ENCODE measurements at places on chromosomes 12 and 14.
A peak's percentile ranks its signal among the peaks of the same experiment; 100 is the strongest.

GRCh38 chr14:61456720-61457119 lies 135.3 kb downstream of the PRKCH start:
- DNase-seq: peak; percentile 95

DNA sequence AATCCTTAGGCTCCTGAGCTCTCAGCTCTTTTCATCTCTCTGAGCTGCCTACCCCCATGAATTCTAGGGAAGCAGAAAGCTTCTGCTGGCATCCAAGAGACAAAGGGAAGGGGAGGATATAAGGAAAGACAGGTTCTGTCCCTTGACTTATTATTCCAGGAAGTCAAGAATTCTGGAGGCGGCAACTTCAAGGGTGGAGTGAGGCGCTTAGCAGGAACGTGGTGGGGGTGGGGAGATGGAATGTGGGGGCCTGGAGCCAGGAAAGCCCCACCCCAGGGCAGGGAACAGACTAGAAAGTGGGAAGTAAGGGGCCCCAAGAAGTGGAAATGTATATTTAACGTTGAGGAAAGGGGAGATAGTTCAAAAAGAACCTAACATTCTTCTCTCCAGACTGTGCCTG lies 1.4 kb downstream of the CALCOCO1 start:
- DNase-seq: no peak

DNA sequence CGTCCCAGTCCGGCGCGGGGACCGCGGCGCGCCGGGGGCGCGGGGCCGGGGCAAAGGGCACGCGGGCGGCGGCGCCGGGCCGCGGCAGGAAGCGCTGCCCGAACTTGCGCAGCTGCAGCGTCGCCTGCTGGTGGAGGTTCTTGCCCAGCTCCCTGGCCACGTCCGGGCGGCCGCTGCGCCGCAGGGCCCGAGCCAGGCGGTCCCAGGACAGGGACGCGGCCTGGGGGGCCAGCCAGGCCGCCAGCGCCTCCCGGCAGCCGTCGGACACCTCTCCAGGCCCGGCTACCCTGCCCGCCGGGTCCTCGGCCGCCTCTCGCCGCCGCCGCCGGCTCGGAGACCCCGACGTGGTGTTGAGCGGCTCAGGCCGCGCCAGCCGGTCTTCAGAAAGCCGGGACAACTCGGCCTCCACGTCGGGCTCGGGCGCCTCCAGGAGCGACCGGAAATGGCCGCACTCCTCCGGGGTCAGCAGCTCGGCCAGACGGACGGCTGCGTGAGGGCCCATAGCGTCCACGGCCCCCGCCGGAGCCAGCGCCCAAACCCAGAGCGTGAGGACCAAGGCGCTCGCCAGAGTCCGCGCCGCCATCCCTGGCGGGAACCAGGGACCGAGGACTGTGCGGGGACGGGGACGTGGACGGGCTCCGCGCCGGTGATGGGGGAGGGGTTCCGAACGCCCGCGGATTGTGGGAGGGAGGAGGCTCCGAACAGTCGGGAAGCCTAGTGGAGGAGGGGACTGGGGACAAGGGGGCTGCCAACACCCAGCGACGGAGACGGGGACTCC lies 34.0 kb downstream of the FIGNL2 start:
- peak; percentile 95 for DNase-seq

DNA sequence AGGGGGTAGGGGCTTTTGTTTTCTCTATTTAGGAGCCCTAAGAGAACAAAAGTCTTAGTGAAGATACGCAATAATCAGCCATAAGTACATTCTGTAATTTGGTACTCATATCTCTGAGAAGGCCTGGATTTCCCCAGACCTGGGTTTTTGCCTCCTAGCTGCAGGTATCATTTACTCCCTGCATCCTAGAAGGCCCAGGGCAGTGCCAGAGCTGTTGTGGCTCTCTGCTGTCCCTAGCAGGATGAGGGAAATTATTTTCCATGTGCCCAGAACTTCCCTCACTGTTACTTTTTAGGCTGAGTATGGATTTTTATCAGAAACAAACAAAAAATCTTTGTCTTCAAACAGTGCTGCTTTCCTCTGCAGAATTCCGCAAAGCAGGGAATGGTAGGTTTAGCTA lies 192.5 kb upstream of the SYT1 start:
- DNase-seq: no peak

- no peak for DNase-seq
Observed at GRCh38 chr12:64097366-64098105, 124.6 kb downstream of the KICS2 start.

DNA sequence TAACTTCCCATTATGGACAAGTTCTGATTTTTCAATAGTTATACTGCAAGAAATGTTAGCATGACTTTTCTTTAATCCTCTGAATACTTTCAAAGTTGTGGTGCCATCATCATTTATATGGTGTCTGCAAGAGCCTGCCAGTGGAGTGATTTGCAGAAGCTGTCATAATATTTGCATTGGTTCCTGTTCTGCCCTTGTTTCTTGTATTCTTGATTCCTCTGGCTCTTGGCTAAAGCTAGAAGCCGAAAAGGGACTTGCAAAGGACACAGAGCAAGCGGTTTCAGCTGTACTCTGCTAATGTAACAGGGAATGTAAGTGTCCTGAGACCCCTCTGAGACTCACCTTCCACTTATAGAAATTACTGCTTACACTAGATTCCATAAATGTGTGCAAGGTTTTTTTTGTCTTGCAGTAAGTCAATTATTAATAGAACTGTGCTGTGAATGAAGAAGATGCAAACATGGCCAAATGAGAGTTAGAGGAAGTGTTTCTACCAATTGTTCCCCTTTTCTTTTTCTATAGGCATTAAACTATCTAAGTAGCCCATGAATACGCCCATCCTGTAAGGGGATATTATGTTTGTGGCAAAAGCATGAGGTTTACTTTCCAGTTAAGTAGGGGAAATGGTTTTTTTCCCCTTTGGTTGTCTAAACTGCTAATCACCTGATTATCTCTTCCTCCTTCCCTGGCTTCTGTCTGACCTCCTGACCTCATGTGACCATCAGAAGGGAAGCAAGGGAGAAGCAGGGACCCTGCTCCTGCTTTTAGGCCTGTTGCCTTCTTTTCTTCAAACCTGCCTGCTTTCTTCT lies 5.3 kb downstream of the DYRK4 start:
- DNase-seq: no peak

- DNase-seq: no peak
Observed at GRCh38 chr12:53747095-53747494, 4.7 kb downstream of the CISTR start.

GRCh38 chr12:118061011-118061872 lies at the start of gene WSB2:
WSB2 (minus strand) TSS chr12:118061179; CDS start chr12:118061048, 131 bp downstream.
- DNase-seq: peak; percentile 72

DNA sequence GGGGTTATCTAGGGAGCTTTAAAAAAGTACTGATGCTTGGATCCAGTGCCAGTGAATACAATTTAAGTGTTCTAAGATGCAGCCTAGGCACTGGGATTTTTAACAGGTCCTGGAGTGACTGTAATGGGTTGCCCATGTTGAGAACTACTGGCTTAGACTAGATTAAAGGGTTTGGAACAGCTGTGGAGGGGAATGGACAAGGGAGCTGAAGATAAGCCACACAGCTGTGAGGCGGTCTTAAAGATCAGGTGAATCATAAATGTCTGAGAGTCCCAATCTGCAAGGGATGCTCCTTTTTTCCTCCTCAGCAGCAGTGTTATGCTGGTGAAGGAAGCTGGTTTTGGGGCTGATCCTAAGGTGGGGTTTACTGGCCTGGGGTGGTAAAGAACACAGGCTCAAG lies 35.5 kb upstream of the FRMD6 start:
- no peak for DNase-seq

DNA sequence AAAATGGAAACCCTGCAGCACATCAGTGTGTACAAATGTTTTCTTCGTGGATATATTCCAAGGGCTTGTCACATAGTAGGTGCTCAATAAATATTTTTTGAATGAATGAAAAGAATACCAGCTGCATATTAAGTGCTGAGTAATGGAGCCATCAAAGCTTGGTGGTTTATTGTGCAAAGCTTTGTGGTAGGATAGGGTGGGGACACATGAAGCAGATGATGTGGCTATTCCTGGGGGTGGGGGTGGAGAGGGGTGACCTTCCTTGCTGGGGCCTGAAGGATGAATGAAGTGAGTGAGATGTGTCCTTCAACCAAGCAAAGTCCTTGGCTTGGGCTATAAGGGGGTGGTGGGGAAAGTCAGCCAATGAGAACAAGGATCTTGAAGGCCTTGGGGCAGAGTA lies 4.3 kb upstream of the KRT81 start:
- DNase-seq: no peak

GRCh38 chr14:24235804-24236688 lies 3.3 kb downstream of the GMPR2 start:
- DNase-seq: no peak

DNA sequence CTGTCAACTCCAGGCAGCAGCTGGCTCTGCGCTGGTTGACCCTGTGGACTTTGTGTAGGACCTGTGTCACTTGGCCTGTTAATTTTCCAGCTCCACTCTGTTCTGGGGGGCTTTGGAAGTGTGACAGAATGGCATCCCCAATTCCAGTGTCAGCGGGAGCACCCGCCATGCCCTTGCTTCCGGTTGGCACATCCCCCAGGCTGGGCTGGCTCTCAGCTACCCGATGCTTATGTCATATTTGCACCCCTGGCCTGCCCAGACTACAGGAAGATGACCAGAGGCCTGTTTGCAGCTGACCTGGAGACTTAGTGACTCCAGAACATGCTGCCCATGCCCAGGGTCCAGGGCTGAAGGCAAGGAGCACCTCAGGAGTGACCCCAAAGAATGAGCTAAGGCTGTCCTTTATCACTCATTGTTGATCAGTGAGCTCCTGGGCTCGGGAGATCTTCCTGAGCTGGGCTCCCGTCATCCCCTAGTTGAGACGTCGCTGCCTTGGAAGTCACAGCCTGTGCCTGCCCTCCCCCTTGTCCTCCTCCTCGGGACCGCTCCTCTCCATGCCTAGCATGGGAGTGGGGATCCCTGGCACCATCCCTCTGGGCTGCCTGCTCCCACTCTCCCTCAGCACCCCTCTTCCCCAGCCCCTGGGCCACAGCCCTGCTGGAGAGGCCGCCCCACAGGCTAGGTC lies 163.4 kb upstream of the RTL1 start:
- DNase-seq: no peak

GRCh38 chr12:92977326-92977725 lies 48.2 kb upstream of the EEA1 start:
- no peak for DNase-seq

GRCh38 chr12:31880340-31880739 lies 78.9 kb upstream of the RESF1 start:
- no peak for DNase-seq

- no peak for DNase-seq
Observed at GRCh38 chr14:41825622-41826021, 218.9 kb downstream of the LRFN5 start.

DNA sequence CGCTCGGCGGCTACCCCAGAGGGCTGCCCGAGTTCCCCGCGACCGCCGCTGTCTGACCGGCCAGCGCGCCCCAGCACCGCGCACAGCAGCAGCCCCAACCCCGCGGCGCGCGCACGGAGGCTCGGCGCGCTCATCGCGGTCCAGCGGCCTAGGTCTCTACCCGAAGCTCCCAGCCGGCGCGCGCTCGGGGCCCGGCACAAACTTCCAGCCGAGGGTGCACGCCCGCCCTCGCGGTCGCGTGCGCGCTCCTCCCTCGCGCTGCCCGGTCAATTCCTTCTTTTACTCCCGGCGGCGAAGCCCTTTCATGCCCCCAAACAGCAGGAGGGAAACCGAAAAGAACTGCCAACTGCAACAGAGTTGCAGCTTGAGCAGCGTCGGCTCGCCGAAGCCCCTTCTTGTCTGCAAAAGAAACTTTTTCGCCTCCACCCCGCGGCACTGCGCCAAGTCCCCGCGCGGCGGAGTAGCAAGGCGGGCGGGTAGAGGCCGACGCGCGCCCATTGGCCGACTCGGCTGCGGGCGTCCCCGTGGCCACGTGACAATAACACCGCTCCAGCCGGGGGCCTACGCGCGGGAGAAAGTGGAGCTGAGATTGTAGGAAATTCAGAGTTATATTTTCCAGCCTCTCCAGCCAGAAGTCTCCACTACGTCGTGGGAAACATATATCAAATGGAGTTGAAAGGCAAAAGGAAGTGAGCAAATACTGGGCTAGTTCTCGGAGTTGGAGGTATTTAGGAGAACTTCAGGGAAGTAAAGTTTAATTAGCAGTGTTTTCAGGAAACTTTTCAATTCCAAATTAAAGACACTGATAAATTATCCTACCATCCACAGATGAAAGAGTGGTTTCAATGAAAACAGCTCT lies at the start of gene LRIG3:
Gene LRIG3, minus strand, starts transcription at position 403 of the 859 bp plus-strand sequence. Its CDS starts 269 bp downstream, at position 134.
- DNase-seq: peak; percentile 97

DNA sequence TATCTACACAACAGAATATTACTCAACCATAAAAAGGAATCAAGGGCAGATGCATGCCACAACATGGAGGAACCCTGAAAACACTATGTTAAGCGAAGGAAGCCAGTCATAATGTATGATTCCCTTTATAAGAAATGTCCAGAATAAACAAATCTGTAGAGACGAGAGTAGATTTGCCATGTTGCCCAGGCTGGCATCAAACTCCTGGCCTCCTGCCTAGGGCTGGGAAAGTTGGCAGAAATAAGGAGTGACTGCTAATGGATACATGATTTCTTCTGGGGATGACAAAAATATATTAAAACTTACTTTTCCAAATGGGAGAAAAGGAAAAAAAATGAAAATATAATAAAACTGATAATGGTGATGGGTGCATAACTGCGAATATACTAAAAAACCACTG lies 10.9 kb downstream of the CLIP1 start:
- peak; percentile 29 for DNase-seq

DNA sequence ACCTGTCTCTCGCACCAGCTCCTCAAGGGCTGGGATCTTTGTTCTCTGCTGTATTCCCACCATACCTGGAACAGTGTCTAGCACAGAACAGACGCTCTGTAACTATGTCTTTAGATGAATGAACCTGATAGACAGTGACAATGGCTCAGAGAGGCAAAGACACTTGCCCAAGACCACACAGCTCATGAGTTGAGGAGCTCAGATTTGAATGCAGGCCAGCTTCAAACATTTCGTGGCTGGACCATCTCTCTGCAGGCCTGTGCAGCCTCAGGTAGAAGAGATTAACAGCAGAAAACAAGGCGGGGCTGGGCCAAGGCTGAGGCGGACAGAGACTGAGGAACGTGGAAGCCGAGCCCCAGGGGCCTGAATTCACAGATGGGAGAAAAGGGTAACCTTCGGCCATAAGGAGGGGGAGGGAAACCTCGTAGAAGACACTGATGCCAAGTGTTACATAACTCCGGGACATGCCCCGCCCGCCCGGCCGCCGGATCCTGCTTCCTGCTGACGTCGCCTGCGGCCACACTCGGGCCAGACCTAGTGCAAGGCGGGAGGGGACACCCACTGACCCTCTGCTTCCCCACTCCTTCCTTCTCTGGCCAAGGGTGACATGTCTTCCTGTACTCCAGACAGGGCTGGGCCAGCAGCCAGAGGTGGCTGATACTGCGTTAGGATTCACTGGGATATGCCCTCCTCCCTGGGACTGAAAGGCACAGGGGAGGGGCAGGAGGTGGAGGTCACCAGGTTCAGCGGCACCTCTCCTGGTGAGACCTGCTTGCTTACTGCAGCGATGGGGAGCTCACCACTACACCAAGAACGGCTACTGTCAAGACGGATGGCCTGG lies 86.8 kb downstream of the RFLNA start:
- peak; percentile 96 for DNase-seq

- no peak for DNase-seq
Observed at GRCh38 chr12:98808243-98808875, 163.3 kb downstream of the APAF1 start.
